ENCODE measurements at places on chromosomes 4 and X.

DNA sequence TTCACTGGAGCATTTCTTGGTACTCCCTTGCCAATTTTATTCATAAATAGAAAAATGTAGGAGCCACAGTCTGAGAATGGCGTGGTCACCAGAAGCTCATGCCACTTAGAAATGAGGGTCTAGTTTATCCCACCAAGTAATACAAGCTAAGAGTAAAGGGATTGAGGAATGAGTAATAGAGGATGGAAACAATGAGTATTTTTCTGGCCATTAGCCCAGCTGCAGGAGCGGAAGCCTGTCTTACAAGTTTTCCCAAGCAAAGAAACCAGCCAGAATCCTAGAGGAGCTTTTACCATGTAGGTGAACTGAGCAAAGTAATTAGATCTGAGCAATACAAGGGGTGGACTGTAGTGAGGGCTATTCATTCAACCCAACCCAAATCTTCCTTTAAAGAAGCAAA is 160.7 kb upstream of the NPY2R start:
- DNase-seq = no peak

DNA sequence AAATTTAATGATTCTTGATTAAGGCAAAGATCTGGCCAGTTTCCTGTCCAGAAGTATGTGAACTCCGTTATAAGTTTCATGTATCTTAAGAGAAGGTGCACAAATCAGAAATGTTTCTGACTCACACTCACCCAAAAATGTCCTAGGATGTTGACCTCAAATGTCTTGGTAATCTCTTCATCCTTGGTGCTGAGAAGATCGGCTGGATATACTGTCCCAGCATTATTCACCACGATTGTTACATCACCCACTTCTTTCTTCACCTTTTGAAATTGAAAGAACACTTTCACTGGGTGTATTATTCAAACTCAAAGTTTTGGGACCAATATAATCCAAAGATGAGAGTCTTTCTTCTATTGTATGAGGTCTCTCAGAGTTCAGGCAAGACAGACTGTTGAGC is 5.7 kb downstream of the HSD17B13 start:
- no peak for DNase-seq

GRCh38 chr4:94759767-94760211 is 2.0 kb downstream of the BMPR1B start:
- no peak for DNase-seq

GRCh38 chr4:98262431-98262830 is 1.2 kb downstream of the RAP1GDS1 start:
- no peak for DNase-seq

DNA sequence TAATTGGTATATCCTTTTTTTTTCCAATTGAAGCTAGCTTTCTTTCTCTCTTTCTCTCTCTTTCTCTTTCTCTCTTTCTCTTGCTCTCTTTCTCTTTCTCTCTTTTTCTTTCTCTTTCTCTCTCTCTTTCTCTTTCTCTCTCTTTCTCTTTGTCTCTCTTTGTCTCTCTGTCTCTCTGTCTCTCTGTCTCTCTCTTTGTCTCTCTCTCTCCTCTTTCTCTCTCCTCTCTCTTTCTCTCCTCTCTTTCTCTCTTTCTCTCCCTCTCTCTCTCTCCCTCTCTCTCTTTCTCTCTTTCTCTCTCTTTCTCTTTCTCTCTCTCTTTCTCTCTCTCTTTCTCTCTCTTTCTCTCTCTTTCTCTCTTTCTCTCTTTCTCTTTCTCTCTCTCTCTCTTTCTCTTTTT is 66.6 kb downstream of the ASMT start:
- DNase-seq = no peak
